ENCODE measurements at places on chromosomes 2 and 18.

GRCh38 chr2:95032868-95033603, 7.5 kb downstream of the MAL start:
- no peak for DNase-seq

GRCh38 chr2:171430516-171431410, 3.0 kb downstream of the METTL8 start:
- no peak for DNase-seq

DNA sequence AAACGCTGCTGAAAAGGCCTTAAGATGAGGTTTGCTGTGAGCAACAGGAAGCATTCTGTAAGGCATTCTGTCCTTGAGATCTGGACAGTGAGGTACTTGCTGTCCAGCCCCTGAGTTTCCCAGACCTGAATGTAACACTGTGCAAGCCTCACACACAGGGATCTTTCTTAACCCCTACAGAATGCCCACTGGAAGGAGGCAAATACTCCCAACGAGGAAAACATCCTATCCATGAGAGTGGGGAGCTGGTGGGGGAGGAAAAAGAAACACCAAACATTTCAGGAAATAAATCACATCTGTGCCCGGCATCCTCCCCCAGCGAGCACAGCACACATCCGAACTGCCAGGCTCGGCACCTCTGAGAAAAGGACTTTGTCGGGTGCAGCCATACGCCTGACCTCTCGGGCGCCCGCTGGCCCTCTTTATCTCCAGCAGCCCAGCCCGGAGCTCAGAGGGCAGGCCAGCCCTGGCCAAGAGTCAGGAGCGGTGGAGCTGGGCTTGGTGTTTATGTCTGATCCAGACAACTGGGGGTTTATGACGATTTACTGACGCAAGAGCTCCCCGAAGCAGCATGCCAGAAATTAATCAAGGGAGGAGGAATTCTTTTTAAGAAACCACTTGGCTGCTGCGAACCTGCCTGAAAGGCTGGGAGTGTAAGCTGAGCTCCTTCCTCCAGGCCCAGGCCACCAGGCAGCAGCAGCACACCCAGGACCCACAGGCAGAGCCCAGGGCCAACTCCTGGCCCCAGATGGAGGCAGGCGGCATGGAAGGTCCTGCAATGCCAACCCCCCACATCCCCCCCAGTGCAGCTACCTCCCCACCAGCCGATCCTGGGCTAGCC, 72.2 kb downstream of the HDAC4 start:
- DNase-seq, result no peak

DNA sequence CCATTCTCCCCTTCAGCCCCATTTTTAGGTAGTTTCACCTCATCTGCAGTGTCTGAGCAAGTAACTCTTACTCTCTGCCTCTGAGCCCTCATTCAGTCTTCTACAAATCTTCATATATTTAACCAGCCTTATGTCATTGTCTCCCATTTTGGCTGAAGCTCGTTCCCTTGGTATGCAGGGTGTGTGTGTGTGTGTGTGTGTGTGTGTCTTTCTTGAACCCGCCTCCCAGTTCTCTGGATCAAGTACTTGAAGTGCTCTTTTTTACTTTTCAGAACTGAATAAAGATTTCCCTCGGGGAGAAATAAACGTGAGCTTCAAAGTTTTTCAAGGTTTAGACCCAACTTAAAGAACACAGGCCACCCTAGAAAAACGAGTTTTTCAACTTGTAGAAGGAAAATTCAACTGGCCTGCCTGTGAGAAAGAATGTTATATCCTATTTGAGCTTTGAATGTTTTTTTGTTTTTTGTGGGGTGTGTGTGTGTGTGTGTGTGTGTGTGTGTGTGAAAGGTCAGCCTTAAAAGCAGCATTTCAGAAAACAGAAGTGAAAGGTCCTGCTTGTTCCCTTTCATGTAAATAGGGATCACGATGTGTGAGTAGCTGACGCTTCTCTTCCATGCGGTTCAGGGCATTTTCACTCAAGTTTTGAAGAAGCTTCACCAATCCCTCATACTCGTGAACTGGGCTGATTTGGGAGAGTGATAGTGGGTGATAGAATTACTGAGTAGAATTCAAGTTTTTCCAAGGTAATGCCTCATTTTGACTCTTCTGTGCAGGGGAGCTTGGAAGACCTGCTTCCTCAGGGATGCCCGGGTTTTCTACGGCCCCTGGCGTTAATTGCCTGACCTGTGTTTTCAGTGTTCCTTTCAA, 50.6 kb upstream of the EML6 start:
- DNase-seq, result no peak

- no peak for DNase-seq
These were observed 33.0 kb upstream of the IER3IP1 start for GRCh38 chr18:47209171-47209570.

DNA sequence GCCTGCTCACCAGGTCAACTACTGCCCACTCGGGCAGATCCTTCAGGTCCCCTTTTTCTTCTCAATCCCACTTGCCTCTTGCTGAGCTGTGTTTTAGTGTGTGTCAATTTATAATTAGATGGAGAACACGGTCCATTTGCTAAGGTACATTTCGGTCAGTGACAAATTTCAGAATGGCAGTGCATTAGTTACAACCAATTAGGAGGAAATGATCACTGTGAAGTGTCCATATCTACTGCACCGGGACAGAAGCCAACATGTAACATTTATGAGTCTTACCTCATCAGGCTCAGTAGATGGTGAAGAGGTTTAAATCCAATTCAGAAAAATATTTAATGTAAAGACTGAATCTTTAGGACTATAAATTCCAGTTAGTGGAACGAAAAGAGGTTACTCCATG, 47.7 kb downstream of the CMPK2 start:
- DNase-seq, result no peak

Data from activated naive CD4-positive, alpha-beta T cell (primary cell).